H1 (cell line): ENCODE measurements at places on chromosomes 13 and 19.
A peak's percentile ranks its signal among the peaks of the same experiment; 100 is the strongest.

DNA sequence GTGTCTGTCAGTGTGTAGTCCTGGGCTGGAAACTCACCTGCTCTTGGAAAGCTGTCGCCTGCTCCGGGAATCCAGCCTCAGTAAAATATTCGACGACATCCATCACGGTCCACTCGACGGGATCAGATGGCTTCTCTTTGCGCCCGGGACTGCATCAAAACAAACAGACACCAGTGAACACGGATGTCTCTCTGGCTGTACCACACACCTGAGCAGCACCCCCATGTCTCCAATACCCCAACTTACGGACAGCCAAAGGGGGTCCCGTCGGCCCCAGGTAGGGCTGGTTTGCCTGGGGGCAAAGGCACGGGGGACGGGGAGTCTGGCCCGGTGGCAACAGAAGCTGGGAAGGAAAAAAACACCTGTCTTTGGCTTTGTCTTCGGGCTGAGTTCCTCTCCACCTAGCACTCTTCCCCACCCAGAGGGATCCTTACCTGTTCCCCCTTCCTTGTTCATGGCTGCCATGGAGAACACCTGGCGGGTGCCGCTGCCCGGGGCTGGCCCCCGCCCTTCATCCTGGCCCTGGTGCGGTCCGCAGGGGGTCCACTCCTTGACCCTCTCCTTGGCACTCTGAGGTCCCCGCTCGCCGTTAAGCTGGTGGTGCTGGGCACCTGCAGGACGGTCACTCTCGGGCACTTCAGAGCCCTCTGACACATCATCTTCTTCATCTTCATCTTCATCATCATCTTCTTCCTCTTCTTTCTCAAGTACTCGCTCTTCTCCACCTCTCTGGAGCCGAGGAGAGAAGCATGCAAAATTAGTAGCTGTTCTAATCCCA is 1.7 kb downstream of the SAMD1 start:
- DNase-seq: no peak

- DNase-seq: no peak
Measured at GRCh38 chr19:9130965-9131364, 4.2 kb upstream of the OR7G3 start.

- DNase-seq: peak; percentile 88
Measured at GRCh38 chr19:35963514-35963913, 27.3 kb downstream of the LRFN3 start.

- no peak for DNase-seq
Measured at GRCh38 chr13:113796211-113796963, 37.4 kb downstream of the TMEM255B start.

DNA sequence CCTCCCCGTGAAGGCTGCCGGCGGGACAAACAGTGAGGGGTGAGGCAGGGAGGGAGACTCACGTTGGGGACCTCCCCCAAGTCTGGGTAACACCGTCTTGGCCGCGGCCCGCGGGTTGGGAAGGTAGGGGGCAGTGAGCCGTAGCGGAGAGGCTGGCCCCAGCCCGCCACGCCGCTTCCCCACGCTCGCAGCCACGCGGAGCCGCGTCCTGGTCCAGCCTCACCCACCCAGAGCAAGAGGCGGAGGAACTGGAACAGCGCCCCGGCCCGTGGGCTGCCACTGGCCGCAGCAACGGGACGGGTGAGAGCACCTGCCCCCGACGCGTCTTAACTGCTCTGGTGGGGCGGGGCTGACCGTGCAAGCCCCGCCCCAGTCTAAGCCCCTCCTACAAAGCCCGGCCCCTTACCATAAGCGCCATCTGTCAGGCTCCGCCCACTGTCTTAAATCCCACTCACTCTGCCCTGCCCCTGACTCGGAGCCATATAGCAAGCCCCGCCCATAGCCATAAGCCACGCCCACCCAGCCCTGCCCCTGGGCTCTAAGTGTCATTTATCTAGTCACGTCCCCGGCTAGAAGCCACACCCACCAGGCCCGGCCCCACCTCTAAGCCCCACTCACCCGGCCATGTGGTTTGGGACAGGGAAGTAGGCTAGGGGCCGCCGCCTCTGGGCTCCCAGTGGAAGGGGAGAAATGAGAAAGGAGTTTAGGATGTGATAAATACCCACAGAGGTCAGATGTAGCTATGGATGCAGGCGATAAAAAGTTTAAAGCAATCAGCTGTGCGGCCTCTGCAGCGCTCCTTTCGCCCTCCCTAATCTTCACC is 2.1 kb upstream of the CCL25 start:
- DNase-seq: peak; percentile 100

- DNase-seq: no peak
Measured at GRCh38 chr13:83878691-83879430, 3.4 kb downstream of the SLITRK1 start.

DNA sequence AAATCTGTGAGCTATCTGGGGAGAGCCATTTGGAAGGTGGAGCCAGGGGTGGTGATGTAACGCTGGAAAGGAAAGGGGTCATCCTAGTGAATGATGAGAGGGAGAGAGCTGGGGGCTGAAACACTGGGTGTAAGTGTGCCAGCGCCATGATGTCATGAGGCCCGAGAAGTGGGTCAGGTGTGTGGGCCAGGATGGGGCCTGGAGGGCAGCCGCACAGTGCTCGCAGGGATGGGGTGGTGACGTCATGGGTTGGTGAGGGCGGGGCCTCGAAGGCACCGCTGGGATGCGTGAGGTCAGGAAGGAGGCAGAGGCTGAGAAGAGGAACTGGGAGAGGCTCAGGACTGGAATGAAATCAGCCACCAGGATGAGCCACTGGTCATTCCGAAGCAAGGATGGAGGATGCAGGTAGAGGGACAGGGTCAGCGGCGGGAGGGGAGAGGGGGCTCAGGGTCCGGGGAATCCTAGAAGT is 4.4 kb downstream of the CCDC61 start:
- peak; percentile 86 for DNase-seq

DNA sequence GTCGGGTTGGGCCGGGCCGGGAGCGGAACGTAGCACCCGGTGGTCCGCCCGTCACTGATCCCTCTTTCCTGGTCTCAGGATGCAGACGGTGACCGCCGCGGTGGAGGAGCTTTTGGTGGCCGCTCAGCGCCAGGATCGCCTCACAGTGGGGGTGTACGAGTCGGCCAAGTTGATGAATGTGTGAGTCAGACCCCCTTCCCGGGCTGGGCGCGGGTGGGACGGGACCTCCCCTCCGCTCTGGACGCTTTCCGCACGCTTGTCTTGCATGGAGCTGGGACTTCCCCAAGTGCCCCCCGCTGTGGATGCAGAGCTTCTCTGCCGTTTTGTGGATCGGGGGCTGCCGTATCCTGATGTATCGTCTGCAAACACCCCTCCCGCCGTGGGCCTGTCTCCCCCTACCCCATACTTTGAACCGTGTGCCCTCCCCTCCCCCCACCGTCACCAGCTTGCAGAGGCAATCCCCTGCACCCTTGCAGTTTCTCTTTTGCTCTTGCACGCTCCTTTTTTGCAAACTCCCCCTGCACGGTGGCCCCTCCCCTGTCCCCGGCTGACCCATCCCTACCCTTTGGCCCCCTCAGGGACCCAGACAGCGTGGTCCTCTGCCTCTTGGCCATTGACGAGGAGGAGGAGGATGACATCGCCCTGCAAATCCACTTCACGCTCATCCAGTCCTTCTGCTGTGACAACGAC is 669 bp downstream of the GADD45B start:
- no peak for DNase-seq

DNA sequence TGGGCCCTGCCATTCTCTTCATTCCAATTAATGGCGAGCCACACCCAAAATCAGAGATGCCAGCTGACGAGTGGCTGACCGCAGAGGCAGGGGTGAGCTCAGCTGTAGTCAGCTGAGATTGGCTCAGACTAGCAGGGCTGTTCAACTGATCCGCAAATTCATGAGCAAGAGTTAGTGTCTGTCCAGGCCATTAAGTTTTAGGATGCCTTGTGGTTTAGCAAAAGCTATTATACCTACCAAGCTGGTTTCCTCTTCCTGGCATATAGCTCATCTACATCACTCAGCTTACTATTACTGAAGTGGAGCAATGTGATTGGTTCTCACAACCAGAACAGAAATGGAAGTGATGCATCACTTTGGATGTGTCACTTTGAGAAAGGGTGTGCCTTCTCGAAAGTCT is 148.7 kb downstream of the NALCN start:
- no peak for DNase-seq

DNA sequence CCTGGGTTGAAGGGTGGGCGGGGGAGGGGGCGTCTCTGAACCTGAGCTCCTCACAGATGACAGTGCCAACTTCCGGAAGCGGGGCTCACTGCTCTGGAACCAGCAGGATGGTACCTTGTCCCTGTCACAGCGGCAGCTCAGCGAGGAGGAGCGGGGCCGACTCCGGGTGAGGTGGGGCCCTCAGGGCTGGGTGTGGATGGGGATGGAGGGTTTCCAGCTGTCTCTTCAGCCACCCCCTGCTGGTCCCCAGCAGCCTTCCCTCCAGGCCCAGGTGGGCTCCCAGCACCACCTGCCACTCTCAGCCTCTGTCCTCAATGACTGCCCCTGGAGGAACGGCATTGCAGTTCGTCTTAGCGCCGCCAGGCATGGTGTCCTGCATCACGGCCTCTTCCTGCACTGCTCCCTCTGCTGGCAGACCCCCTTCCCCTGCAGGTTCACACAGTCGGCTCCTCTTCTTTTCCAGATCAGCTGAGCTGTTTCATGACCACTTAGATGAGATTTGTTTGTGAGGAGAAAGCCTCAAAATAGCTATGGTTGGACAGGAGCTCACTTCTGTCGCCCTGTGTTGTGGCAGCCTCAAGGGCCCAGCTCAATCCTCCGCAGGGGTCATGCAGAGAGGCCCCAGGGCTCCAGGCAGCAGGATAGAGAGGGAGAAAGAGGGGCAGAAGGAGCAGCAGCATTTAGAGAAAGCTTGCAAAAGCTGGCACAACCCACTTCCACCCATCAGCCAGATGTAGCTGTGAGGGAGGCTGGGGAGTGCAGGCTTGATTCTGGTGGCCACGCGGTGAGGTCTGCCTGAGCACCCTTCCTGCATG is 2.5 kb upstream of the GARIN5A start:
- peak; percentile 82 for DNase-seq

GRCh38 chr13:21034603-21035191 is 26.7 kb downstream of the LATS2 start:
- DNase-seq: no peak

GRCh38 chr19:44529536-44529935 is at the start of gene CEACAM20:
TSS of gene CEACAM20 (minus strand) at chr19:44529675. CDS start at chr19:44529509, 166 bp downstream.
- DNase-seq: no peak

DNA sequence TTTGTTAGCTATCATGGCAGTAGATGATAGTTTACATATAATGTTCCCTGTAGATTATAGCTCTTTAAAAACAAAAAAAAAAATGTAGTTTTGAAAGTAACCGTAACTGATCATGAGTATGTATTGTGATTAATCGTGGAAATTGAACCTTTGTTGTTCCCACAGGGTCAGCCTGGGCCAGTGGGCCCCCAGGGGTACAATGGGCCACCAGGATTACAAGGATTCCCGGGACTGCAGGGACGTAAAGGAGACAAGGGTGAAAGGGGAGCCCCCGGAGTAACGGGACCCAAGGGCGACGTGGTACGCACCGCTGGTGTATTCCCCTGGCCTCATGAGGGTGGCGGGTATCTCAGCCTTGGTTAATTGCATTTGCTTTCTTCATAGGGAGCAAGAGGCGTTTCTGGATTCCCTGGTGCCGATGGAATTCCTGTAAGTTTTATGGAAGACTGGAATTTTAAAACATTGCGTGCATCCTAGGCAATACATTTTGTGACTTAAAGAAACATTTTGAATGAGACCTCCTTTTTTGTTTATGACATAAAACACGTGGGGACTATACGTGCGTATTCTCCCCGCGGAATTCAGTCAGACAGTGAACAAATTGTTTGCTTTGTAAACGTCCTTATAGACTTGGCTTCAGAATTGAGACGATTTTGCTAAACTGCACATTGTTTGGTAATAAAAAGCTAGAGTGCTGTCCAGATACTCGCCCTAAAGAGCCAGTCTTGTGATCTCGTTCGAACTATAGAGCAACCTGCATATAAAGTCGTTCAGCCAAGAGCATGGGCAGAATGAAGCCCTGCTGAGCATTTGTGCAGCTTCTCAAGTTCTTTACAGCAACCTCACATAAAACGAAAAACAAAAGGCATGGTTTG is 117.7 kb downstream of the COL4A2 start:
- DNase-seq: no peak

- no peak for DNase-seq
Measured at GRCh38 chr13:59413126-59413525, 750.6 kb downstream of the DIAPH3 start.

- DNase-seq: no peak
Measured at GRCh38 chr19:28971049-28971448, 241.9 kb downstream of the UQCRFS1 start.

DNA sequence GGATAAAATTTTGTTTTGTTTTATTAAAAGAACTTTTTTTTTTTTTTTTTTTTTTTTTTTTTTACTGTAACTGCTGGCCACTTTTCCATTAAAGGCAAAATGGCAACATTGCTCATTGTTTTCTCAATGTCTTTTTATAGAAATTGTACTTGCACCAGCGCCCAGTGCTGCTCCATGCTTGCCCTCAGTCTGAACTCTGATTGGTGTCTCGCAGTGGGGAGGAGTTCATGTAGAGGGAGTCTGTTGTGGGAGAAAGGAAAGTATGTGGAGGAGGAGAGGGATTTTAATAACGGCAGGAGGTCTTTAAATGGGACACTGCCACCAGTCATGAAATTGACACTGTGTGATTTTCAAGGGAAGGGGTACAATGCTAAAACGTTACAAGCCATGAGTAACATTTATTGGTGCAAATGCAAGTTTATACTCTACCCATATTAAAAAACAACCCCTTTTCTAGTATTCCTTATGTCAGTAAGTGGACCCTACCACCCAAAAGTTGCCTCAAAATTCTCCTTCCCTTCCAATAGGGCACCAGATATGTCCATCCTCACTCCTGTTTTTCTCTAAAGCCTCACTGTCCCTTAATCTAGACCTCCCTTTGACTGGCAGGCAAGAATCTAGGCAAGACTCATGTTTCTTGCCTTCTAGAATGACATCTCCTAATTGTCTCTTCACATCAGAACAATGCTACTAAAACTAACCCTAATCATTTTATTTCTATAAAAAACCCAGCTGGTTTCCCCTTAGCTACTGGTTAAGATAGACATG is 3.2 kb downstream of the RASL11A start:
- no peak for DNase-seq

DNA sequence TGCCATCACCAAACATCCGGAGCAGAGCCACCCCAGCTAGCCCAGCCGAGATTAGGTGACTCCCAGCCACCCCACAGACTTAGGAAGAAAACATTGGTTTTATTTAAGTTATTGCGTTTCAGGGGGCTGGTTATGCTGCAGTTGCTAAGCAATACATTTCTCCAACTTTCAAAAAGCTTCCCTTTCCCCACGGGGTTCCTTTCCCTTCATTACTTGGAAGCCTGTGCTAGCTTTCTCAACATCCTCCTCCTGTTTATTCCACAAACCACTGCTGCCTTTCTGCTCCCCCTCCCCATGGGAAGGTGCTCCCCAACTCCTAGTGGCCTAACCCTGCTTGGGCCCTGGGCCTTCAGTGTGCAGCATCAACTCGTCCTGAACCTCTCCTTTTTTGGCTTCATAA is 52.6 kb downstream of the CDADC1 start:
- peak; percentile 38 for DNase-seq

- no peak for DNase-seq
Measured at GRCh38 chr19:5003781-5004180, 34.9 kb downstream of the KDM4B start.
